Kidney epithelial cell (primary cell): ENCODE measurements at places on chromosomes 7 and 10.

- no peak for DNase-seq
These were observed 24.6 kb downstream of the NAMPT start for GRCh38 chr7:106260136-106260561.

GRCh38 chr10:15321431-15322341 lies 49.4 kb downstream of the FAM171A1 start:
- no peak for DNase-seq

DNA sequence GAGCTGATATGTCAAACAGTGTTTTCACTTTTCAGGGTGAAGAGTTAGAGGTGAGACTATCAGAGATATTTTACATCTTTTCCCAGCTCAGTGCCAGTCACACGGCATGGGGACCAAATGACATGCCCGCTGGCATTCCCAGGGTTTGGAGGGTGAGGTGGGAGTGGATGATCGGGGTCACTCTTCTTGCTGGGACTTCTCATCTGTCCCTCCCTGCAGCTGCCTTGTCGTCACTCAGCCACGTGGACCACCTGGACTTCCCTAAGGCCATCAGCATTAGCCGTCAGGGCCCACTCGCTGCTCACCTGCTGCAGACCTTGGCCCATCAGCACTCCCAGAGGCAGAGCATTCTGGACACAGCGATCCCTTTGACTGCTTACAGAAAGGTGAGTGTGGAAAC lies 301.8 kb downstream of the DNAJB6 start:
- DNase-seq, result no peak

DNA sequence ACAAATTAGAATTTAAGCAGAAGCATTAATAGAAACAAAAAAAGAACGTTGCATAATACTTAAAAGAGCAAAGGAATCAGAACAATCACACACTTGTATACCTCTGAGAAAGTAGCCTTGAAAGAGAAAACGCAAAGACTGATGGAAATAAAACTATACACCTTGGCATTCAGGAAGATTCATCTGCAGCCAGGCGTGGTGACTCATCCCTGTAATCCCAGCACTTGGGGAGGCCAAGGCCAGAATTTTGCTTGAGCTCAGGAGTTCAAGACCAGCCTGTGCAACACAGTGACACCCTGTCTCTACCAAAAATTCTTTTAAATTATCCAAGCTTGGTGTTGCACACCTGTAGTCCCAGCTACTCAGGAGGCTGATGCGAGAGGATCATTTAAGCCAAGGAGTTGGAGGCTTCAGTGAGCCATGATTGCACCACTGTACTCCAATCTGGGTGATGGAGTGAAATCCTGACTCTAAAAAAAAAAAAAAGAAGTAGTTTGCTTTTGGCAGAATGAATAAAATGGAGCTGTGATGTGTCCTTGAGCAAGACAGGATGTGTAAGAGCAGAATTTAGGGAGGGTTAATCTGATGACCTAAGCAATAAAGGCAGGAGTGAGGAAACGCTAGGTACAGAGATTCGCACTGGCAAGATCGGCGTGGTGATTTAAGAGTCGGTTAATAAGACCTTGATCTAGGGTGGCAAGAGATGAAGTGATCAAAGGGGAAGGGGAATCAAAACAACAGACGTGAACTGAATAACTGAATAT lies 75.8 kb upstream of the NRP1 start:
- no peak for DNase-seq
